A549 treated with Mapracorat at 1 μM for 4 hours (cell line): ENCODE measurements at places on chromosomes 5 and 9. TPM values are rescaled to one million over a fixed set of nuclear protein-coding genes. Genes with fewer than 3 reads are reported as not detected.

The DRD1 gene
- 0.08 to 0.18 TPM (median 0.15 TPM) in 5 replicates for total RNA-seq

The DAP gene
- 55.1 to 59.9 TPM (median 57.1 TPM) in 5 replicates for total RNA-seq

The OTP gene
- 0.05 to 0.13 TPM (median 0.08 TPM) in 5 replicates for total RNA-seq

The SFXN1 gene
- total RNA-seq = 78.5 to 104 TPM (median 91.3 TPM) in 5 replicates

The OBP2B gene
- total RNA-seq = not detected in 5 replicates

The FBLL1 gene
- 0.08 to 0.25 TPM (median 0.10 TPM) in 3 of 5 replicates, not detected in the others for total RNA-seq

The CARD6 gene
- 2.6 to 3.5 TPM (median 3.1 TPM) in 5 replicates for total RNA-seq

The IL5 gene
- total RNA-seq = not detected in 5 replicates

The TJP2 gene
- 3.7 to 5.2 TPM (median 4.7 TPM) in 5 replicates for total RNA-seq

The CYFIP2 gene
- 14.4 to 23.0 TPM (median 20.6 TPM) in 5 replicates for total RNA-seq

The RASGRF2 gene
- 1.2 to 1.8 TPM (median 1.6 TPM) in 5 replicates for total RNA-seq

The CHSY3 gene
- 0.04 to 0.18 TPM (median 0.15 TPM) in 5 replicates for total RNA-seq

The MPDZ gene
- total RNA-seq = 10.0 to 12.5 TPM (median 12.2 TPM) in 5 replicates

The PALM2AKAP2 gene
- 0.11 to 0.44 TPM (median 0.19 TPM) in 5 replicates for total RNA-seq

The GTF3C4 gene
- total RNA-seq = 16.1 to 19.2 TPM (median 17.9 TPM) in 5 replicates

The DDX4 gene
- not detected in 5 replicates for total RNA-seq

The FBXO10 gene
- total RNA-seq = 6.5 to 8.3 TPM (median 6.8 TPM) in 5 replicates
